ENCODE measurements at places on chromosomes 12 and 14.

- no peak for DNase-seq
These were observed 326.9 kb downstream of the GRIN2B start for GRCh38 chr12:13654456-13654855.

DNA sequence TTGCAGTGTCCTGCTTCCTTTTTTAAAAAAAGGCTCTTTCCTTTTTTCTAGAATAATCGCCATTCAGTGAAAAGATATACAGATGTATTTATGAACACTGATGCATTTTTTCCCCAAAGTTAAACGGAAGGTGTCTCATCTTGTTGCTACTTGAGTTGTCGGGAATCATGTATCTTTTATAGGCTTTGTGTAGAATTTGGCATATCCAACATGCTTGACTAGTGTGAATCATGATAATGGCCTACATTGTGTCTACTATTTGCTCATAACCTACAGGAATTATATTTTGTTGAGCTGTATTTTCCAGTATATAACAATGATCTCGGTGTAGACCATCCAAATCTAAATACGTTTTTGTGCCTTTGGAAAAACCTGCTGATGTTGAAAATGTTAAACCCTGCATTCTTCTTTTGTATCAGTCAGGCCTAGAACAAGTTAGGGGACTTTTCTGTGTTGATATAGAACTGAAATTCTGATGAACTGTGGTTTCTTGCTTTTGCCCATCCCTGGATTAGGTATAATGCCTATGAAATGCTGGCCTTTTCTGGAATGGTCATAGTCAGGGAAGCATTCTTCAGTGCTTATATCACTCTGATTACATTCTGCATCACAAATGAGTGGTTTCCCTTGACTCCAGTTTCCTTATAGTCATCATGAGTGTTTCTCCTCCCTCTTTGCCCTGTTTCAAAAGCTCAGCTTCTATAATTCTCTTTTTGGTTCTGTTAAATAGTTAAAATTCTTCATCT, 10.8 kb downstream of the BMAL2 start:
- DNase-seq: peak; percentile 89

DNA sequence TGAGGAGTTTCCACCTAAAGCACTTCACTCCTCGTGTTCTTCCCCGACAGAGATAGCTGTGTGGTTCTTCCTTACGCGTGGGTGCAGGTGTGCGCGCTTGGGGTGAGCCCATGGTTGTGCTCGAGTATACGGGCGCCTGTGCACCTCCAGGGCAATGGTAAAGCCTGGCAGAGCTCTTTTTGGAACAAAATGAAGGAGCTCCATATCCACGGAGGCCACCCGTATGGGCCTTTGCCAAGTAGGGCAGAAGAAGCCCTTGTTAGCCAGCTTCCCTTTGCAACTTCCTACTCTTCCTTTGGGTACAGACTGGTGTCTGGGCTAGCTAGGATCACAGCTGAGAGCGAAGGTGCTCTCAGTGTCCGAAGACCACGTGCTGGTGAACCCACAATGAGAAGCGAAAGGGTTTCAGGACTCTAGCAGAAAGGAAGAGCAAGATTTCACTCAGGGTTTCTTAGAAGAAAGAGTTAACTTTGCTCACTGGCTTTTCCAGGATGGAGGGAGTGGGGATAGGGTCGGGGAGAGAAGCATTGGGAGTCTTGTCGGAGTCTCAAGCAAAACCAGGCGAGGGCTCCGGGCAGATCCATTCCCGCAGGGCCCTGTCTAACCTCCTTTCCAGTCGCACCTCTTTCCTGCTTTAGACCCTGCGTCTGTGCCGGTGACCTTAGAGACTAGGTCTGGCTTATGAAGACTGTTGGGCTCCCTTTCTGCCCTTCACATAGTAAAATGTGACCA, 960 bp upstream of the LRFN5 start:
- DNase-seq: no peak

DNA sequence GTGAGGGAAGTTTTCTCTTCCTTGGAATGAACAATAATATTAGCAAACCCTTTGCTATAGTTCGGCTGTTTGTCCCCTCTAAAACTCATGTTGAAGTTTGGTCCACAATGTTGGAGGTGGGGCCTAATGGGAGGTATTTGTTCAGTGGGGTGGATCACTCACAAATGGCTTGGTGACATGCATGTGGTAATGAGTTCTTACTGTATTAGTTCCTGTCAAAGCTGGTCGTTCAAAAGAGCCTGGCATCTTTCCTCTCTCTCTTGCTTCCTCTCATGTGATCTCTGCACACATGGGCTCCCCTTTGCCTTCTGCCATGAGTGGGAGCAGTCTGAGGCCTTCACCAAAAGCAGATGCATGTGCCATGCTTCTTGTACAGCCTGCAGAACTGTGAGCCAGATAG, 13.1 kb upstream of the PPP4R4 start:
- no peak for DNase-seq

- no peak for DNase-seq
These were observed 16.4 kb upstream of the A2M start for GRCh38 chr12:9132008-9132535.

DNA sequence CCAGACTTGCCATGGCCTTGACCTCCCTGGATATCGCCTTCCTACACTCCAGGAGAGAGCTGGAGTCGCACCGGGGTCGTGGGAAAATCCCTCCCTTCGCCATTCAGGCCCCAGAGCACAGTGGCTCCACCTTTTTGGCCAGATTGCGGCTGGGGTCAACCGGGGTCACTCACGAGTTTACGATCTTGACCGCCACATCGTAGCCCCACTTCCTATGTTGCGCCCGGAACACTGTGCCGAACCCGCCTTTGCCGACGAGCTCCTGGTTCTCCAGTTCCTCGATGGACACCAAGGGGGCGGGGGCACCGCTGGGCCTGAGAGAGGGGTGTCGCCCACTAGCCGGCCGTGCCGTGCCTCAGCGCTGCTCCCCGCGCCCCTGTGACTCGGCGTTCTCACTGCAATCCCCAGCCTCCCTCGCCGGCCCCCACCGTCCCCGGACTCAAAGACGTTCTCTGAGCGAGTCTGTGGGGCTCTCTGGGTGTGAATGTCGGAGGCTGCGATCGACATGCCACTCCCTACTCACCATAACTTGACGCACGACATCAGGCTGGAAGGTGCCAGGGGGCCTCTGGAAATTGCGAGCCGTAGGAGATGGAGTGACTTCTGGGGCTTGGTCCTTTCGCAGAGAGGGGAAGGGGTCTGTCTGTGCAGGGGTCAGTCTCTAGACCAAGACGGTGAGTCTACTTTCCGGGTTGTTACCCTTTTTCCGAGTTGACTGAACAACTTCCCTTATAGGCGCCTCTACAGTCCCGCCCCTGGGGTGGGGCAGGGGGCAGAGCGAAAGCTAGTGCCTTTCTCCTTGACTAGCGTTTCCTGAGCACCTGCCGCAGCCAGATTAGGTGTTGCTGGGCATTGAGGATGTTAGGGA, at the start of gene RIPK3:
Gene RIPK3, minus strand, starts transcription at position 708 of the 868 bp plus-strand sequence. Its CDS starts 165 bp downstream, at position 543.
- no peak for DNase-seq

GRCh38 chr12:122322501-122322900, 56.2 kb upstream of the VPS33A start:
- no peak for DNase-seq

GRCh38 chr12:47023311-47023710, 56.1 kb upstream of the PCED1B start:
- no peak for DNase-seq

GRCh38 chr12:76495556-76495955, 64.0 kb downstream of the OSBPL8 start:
- DNase-seq: no peak

GRCh38 chr12:26642361-26642760, 190.6 kb downstream of the ITPR2 start:
- no peak for DNase-seq

DNA sequence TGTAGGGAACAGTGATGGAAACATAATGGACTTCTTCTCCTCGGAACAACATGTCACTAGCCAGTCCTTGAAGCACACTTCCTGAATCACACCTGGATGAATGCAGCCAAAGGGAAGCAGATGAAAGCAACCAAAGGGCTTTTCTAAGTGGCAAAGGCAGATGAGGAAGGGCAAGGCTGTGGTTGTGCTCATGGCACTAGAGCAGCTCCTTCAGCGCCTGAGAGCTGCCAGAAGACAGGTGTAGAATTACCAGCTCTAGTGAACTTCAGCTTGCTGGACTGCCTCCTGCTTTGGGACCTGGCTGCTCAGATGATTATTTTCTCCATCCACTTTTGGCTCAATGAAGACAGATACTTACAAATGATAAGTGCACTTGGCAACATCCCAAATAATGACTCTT, 1372.1 kb upstream of the SEL1L start:
- no peak for DNase-seq

DNA sequence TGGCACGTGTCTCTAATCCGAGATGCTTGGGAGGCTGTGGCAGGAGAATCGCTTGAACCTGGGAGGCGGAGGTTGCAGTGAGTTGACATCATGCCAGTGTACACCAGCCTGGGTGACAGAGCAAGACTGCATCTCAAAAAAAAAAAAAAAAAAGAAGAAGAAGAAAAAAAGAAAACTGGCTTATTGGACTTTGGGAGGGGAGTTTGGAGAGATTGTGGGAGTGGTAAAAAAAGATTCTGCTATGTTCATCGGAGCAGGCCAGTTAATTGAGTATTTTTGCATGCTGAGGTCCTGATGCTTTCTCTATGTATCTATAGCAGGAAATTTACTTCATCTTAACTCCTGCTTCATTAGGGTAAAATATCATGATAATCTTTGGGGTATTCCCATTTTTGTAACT, 11.6 kb downstream of the CNOT2 start:
- no peak for DNase-seq

DNA sequence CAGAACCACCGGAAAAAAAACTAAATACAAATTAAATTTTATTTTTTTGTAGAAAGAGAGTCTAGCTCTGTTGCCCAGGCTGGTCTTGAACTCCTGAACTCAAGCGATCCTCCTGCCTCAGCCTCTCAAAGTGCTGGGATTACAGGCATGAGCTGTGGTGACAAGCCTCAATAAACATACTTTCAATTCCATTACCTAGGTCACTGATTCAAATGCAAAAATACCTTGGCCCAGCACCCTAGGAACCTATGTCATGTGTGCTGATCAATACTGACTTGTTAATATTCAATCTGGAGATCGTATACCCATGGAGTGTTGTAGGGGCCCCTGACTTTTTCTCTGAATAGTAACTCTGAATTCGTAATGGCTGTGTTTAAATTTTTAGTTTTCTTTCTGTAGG, 7.1 kb upstream of the TMEM30B start:
- DNase-seq: no peak

DNA sequence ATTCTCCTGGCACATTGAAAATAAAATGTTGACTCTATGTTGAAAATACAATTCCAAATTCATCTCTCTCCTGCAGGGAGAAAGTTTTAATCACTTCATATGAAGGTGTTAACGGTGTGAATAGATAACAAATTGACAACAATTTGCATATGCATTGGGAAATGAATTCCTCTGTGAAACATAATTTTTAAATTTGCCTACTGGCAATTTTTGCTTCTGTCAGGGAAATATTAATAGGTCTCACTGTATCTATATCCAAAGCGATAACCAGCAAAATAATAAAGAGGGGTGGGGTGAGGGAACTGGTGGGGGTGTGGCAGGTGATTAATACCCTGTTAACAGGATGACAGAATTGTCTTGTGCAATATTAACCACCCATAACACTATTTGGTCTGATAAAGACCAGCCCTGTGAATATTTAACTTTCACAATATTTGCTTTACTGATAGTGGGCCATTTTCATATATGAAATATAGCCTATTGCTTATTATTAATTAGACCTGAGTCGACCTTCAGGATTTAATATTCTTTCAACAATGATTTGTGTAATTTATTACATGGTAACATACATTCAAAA, 239.0 kb upstream of the SSTR1 start:
- DNase-seq: no peak

DNA sequence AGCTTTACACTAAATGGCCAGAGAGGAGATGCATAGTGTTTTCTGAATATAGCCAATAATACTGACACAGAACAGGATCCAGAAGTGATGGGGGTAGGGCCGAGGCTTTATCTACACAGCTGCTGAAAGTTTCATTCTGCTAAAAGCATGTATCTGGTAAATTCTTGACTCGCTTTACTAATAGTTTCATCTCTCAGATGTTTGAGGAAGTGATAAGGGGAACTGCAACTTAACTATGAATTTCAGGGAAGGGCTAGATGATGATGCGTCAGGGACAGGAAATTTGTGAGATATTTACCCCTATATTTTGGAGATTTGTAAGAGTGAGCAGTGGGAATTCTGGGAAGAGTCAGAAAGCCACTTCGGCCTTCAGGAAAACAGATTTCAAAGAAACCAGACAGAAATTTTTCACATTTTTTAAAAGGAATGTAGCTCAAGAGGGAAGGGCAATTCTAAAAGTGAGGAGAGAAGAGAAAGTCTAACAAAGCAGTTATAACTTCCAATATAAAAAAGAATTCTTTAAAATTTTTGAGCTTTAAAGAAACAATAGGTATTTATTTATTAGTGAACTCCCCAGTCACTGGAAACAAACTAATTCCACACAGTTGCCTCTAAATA, 243.1 kb downstream of the BCAT1 start:
- no peak for DNase-seq

- no peak for DNase-seq
These were observed 24.1 kb downstream of the AHNAK2 start for GRCh38 chr14:104953896-104954656.

- DNase-seq: no peak
These were observed 12.2 kb downstream of the SLC48A1 start for GRCh38 chr12:47785036-47785886.

DNA sequence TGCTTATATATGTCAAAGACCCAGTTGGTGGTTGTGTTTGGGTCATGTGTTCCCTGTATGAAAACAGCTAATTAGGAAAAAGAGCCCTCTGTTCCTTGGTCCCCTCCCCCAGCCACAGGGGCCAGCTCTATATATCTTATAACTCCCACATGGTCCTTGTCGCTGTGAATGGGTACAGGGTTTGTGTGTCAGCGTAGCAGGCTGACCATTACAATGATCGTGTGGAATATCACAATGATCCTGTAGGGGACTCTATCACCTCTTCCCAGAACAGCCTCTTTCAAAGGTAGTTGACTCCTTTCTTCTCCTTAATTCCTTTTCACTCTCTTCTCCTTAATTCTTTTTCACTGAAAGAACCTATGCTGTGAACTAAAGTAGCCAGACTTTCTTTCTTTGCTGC, 51.6 kb upstream of the RIC8B start:
- no peak for DNase-seq

Data from HS-5 (cell line).